ENCODE measurements at places on chromosomes 1 and 21.

DNA sequence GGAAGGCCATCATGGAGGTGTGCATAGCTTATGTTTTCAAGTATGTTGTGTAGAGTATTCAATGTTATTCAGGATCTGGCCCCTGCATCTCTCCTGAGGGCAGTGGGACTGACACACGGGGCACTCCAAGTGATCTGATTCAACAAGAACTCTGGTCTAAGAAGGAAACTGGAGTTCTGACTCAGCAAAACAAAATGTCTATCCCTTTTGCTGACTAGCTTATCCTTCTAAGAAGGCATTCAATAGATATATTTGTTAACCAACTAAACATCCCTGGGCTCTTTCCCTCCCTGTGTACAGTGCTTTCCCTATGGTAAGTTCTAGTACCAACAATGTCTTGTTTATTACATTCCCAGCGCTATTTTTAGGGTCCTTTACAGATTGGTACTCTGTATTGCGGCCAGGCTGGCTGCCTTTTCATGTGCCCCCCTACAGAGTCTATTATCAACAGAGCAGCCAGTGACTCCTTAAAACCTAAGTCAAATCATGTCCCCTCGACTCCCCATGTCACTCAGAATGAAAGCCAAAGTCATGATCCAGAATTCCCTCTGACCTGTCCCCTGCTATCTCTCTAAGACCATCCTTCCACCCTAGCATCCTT lies 304.9 kb downstream of the KCNH1 start:
- no peak for DNase-seq

- no peak for DNase-seq
Measured at GRCh38 chr1:45297666-45298356, 28.9 kb upstream of the HPDL start.

DNA sequence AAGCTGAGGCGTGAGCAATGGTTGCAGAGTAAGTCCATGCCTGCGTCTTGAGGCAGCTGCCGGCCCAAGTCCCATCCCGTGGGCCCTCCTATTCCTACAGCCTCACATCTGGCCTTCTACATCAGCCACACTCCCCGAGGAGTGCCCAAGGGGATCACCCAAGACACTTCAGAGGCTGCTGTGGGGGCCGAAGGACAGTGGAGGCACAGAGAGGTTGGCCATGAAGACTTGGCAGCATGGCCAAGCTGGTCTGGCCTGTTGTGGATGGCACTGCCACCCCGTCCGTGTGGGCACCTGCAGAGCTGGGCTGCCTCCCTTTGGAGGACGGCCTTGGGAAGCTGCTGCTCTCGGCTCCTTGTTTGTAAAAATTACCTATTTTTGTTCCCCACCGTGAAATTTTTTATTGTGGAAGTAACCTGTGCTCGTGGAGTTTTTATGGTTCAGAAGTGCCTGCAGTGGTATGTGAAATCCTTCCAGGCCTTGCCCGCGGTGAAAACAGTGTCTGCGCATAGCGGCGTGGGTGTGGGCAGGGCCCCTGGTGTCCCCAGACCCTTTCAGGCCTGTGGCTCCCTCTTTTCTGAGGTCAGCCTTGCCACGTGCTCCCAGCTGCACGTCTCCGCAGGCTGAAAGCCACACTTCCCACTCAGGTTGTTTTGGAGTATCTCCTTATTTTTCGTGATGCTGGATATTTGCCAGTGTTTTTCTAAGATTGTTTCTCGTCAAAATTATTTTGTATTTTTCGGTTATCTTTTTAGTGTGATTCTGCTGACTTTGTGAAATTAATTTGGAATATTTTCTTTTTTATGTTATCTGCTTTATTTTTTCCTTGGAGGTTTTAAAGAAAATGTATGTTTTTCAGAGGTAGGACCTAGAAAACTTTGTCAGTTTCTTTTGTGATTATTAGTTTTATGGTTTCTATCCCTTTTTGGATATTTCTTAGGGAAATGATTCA lies 20.6 kb downstream of the SLX9 start:
- no peak for DNase-seq

- DNase-seq = no peak
Measured at GRCh38 chr1:91616712-91617111, 116.1 kb downstream of the CDC7 start.

GRCh38 chr1:78255383-78255782 lies 209.6 kb downstream of the GIPC2 start:
- DNase-seq = no peak

DNA sequence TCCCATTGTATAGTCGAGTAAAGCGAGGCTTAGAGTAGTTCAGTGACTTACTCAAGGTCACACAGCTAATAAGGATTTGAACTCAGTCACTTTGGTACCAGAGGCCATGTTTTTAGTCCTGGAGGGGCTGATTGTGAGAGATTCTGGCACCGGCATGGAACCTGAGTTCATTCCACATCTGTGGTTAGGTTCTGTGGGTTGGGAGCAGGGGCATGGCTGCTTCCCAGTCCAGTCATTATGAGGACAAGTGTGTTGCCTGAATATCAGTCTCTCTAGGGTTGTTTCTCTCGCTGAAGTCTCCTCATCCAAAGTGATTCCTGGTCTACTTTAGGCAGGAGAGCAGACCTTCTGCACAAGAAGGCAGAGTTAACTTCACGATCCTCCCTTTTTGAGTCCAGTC lies 90.6 kb downstream of the C1orf94 start:
- no peak for DNase-seq

GRCh38 chr1:152224093-152224492 lies at the start of gene HRNR:
HRNR (minus strand) TSS chr1:152224193; CDS start chr1:152223253, 940 bp downstream.
- DNase-seq = no peak

GRCh38 chr1:174786760-174787159 lies 213.0 kb upstream of the CACYBP start:
- no peak for DNase-seq

DNA sequence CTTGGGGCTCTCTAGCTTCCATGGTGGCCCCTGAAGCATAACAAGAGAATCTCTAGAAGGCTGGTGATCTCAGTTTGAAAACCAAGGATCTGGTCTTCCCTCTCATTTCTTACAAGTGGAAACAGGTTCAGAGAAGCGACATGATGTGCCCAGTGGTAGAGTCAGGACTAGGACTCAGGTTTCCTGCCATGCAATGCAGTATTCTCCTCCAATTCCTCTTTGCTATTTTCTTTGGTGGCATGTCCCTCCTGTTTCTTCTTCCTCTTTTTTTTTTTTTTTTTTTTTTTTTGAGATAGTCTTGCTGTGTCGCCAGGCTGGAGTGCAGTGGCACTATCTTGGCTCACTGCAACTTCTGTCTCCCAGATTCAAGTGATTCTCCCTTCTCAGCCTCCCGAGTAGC lies 195.6 kb upstream of the C1orf105 start:
- DNase-seq = no peak

DNA sequence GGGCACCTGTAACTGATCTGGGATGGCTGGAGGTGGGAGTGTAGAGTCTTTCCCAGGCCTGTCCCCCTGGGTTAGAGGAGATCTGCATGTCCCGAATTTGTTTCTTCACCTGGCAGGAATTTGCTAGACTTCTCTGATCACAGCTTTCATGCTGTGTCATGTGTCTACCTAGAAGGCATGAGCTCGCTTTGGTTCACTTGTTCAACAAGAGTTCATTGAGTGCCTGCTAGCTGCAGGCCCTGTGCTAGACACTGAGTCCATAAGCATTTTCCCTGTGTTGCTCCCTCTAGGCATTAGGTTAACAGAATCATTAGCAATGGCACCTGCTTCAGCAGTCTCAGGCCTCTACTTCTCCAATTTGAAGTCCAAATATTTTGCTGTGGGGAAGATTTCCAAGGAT lies 101.6 kb downstream of the MTR start:
- DNase-seq = no peak

GRCh38 chr21:41755258-41755933 lies 11.5 kb downstream of the RIPK4 start:
- DNase-seq = no peak

DNA sequence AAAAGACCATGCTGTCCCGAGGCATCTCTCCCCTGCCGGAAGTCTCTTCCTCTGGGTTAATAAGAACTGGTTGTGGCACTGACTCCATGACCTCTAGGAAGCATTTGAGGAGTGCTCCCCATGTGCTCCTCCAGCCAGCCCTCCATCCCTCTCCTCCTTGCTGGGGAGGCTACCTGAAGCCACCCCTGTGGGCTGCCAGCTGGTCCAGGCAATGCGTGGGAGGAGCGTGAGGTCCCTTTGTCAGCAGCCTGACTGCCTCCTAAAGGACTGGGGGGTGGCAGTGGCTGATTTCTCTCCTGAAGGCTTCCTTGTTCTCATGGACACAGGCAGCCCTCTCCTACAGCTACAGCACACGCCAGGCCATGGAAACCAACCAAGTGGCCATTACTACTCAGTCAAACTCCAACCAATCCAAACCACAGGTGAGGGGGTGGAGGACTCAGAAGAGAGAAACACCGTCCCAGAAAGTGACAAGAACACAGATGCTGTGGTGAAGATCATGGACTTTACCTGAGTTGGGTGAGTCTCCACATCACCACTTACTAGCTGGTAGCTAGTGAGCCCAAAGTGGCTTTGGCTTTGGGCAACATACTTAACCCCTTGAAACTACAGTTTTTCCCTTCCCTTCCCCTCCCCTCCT lies 35.2 kb downstream of the NENF start:
- DNase-seq = no peak

- DNase-seq = no peak
Measured at GRCh38 chr1:99539131-99539530, 106.8 kb upstream of the PALMD start.

- DNase-seq = no peak
Measured at GRCh38 chr1:1082776-1083415, 8.8 kb upstream of the RNF223 start.

DNA sequence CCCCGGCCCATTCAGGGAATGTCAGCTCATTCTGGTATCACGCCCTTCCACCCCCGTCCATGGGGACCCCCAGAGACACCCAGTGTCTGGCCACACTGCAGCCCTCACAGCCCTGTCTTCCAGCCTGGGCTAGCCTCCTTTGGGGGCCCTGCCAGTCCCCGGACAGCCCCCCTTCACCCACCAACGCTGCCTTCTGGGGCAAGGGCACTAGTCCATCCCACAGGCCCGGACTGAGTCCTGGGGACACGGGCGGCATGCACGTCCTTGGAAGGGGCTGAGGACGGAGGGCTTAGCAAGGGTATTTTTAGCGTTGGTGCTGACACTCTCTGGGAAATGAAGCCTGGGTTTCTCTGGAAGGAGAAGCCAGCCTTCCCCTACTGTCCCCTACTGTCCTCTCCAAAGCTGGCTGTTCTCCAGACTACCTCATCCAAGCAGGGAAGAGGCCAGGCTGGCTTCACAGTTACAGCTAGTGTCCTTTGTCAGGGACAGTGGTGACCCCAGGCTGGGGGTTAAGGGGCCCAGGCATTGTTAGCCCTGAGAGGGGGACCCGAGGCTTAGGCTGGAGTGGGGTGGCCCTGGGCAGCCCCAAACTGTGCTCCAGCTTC lies 39.5 kb downstream of the COQ8A start:
- no peak for DNase-seq

DNA sequence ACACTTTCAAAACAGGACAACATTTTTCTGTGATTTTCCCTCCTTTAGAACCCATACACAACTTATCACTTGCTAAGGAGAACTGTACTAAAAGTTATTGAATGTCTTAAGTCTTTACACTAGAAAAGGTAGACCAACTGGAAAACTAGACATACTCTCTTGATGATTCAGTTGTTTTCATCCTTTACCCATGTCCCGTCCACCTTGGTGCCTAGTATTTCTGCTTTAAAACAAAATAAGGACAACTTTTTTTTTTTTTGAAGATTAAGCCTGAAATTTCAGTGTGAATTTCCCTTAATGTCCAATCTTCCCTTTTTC lies 4.5 kb downstream of the CDKN2C start:
- no peak for DNase-seq

- no peak for DNase-seq
Measured at GRCh38 chr1:180921891-180922630, 9.4 kb downstream of the KIAA1614 start.

GRCh38 chr1:25040122-25040685 lies 110.1 kb upstream of the RUNX3 start:
- DNase-seq = no peak

DNA sequence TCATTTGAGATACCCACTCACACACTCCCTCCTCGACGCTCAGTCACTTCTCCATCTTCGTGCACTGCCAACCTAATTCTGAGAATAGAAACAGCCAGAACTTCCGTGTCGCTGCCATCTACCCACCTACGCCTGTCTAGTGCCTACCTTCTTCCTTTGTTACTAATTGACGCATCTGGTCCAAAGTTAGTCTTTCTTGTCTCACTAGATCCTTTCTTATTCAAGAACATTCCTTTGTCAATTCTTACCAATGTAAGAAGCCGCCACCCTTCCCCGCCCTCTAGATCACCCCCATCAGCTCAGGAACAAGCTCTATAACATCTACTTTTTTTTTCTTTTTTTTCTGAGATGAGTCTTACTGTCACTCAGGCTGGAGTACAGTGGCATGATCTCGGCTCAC lies 3.7 kb downstream of the PADI6 start:
- no peak for DNase-seq

- DNase-seq = no peak
Measured at GRCh38 chr1:47751996-47752451, 245.2 kb downstream of the TRABD2B start.

GRCh38 chr1:39727221-39727931 lies 11.3 kb upstream of the PPIE start:
- DNase-seq = no peak

Data from stimulated activated CD8-positive, alpha-beta memory T cell treated with anti-CD3 and anti-CD28 coated beads, Interleukin-12 subunit alpha, Interleukin-12 subunit beta, amount 100 ng/mL, for 1 hour (primary cell).